ENCODE measurements at places on chromosomes 5 and 9.

GRCh38 chr5:117411701-117412100, 837.1 kb upstream of the SEMA6A start:
- no peaks in the 10 kb centered on the region for H3K4me1 ChIP-seq
- no peak for DNase-seq
- H3K4me3 ChIP-seq: no peak overlapping the region
- no peaks in the 10 kb centered on the region for H3K27me3 ChIP-seq
- H3K27ac ChIP-seq: no peak overlapping the region
- H3K36me3 ChIP-seq: no peaks in the 10 kb centered on the region

GRCh38 chr5:162939991-162940390, 497.4 kb upstream of the CCNG1 start:
- H3K27ac ChIP-seq: no peak overlapping the region
- no peaks in the 10 kb centered on the region for H3K36me3 ChIP-seq
- H3K4me1 ChIP-seq: no peaks in the 10 kb centered on the region
- no peaks in the 10 kb centered on the region for H3K27me3 ChIP-seq
- no peak overlapping the region for H3K4me3 ChIP-seq

DNA sequence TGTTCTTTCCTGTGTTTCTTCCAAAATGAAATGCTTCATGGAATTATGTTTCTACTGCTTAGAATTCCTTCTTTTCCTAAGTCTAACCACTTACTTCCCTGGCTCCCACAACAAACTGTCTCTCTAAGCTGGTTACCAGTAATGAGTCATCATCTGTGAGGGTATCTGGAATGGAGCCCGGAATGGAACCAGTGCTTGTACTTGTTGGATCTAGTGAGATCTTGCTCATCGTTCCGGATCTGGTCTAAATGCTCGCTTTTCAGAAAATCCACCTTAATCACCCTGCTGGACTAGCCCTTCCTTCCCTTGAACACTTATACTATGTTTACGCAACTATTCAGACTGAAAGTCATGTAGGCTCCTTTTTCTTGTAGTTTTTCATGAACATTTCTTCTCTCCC, 184.8 kb downstream of the PBX3 start:
- no peaks in the 10 kb centered on the region for H3K4me1 ChIP-seq
- DNase-seq: peak; percentile 21
- H3K27ac ChIP-seq: no peak overlapping the region
- no peak overlapping the region for H3K4me3 ChIP-seq
- H3K27me3 ChIP-seq: no peaks in the 10 kb centered on the region
- H3K36me3 ChIP-seq: no peaks in the 10 kb centered on the region

GRCh38 chr9:98989036-98990000, 45.6 kb downstream of the COL15A1 start:
- peaks cover 10% of the 10 kb centered on the region for H3K4me1 ChIP-seq
- H3K27ac ChIP-seq: peak overlapping the region; percentile 35
- H3K4me3 ChIP-seq: no peak overlapping the region
- no peaks in the 10 kb centered on the region for H3K27me3 ChIP-seq

- no peak overlapping the region for H3K27ac ChIP-seq
- H3K27me3 ChIP-seq: no peaks in the 10 kb centered on the region
- DNase-seq: no peak
These were observed 3.3 kb downstream of the REEP5 start for GRCh38 chr5:112918679-112919078.

GRCh38 chr5:180172447-180173197, 36.4 kb downstream of the RASGEF1C start:
- no peak overlapping the region for H3K27ac ChIP-seq
- no peaks in the 10 kb centered on the region for H3K27me3 ChIP-seq
- no peaks in the 10 kb centered on the region for H3K36me3 ChIP-seq

- no peaks in the 10 kb centered on the region for H3K36me3 ChIP-seq
- DNase-seq: no peak
- no peak overlapping the region for H3K4me3 ChIP-seq
- no peak overlapping the region for H3K27ac ChIP-seq
- H3K27me3 ChIP-seq: no peaks in the 10 kb centered on the region
- H3K4me1 ChIP-seq: no peaks in the 10 kb centered on the region
These were observed 135.1 kb downstream of the KIF4B start for GRCh38 chr5:155148694-155149093.

GRCh38 chr5:76926329-76927105, 26.3 kb upstream of the CRHBP start:
- DNase-seq: no peak
- no peaks in the 10 kb centered on the region for H3K36me3 ChIP-seq
- H3K27ac ChIP-seq: no peak overlapping the region
- no peaks in the 10 kb centered on the region for H3K4me1 ChIP-seq
- no peaks in the 10 kb centered on the region for H3K27me3 ChIP-seq

GRCh38 chr5:106522296-106522695, 1148.4 kb downstream of the EFNA5 start:
- H3K36me3 ChIP-seq: no peaks in the 10 kb centered on the region
- no peak overlapping the region for H3K4me3 ChIP-seq
- no peak overlapping the region for H3K27ac ChIP-seq
- no peak for DNase-seq
- H3K4me1 ChIP-seq: no peaks in the 10 kb centered on the region

DNA sequence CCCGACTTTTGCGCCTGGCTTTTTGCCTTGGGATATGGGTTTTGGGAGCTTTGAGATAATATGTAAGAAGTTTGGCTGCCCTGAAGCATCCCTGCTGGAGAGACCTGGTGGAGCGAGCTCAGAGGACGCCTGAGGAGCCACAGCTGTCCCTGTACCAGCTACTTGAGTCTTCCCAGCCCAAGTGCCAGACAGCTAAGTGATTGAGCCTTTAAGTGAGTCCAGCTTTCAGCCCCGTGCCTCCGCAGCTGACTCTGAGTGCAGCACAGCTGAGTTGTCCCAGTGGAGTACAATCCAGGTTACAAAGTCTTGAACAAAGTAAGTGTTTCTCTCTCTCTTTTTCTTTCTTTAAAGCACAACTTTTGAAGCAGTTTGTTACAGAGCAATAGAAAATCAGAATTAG, 203.8 kb upstream of the DAP start:
- H3K27me3 ChIP-seq: no peaks in the 10 kb centered on the region
- no peak overlapping the region for H3K4me3 ChIP-seq
- no peak overlapping the region for H3K27ac ChIP-seq
- DNase-seq: no peak
- H3K4me1 ChIP-seq: no peaks in the 10 kb centered on the region
- H3K36me3 ChIP-seq: no peaks in the 10 kb centered on the region

- no peak for DNase-seq
- no peak overlapping the region for H3K4me3 ChIP-seq
- H3K4me1 ChIP-seq: no peaks in the 10 kb centered on the region
- H3K27me3 ChIP-seq: no peaks in the 10 kb centered on the region
- no peak overlapping the region for H3K27ac ChIP-seq
- H3K36me3 ChIP-seq: no peaks in the 10 kb centered on the region
These were observed 555.1 kb upstream of the ADAMTS16 start for GRCh38 chr5:4584982-4585381.

DNA sequence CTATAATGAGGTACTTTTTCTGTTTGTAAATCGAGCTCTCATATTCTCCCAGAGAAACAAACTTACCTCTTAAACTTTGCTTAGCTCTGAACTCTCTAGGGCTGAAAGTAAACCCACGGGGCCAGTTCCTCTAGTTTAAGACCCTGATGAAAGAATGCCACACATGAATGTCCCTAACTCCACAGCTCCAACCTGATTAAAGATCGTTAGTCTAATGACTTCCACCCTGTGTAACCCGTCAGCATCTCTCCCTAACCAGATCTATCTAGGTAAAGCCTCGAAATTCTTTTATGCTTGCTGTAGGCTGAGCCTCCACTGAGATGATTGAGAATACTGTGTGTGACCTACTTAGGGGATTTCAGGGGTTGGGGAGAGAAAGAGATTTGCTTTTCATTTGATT, 27.0 kb downstream of the ADRA1B start:
- H3K27ac ChIP-seq: no peak overlapping the region
- no peaks in the 10 kb centered on the region for H3K4me1 ChIP-seq
- no peaks in the 10 kb centered on the region for H3K36me3 ChIP-seq
- H3K4me3 ChIP-seq: no peak overlapping the region
- H3K27me3 ChIP-seq: no peaks in the 10 kb centered on the region

DNA sequence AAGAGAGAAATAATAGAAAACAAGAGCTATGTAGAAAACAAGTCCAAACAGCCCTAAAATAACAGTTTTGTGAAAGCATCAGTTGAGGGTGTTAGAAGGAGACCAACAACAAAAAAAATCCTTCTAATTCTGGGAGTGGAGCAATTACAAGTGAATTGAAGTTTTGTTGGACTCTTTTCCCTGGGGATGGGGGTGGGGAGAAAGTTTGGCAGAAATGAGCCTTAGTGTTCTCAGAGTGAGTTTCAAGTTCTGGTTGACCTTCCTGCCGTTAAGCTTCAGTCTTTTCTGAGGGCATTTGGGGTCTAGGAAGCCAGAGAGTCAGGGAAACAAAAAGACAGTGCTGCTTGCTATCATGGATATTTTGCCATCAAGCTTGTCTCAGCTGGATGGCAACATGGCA, 106.3 kb upstream of the TRIM32 start:
- no peaks in the 10 kb centered on the region for H3K4me1 ChIP-seq
- H3K27ac ChIP-seq: peak overlapping the region; percentile 25
- no peaks in the 10 kb centered on the region for H3K36me3 ChIP-seq
- no peaks in the 10 kb centered on the region for H3K27me3 ChIP-seq
- peak; percentile 50 for DNase-seq

DNA sequence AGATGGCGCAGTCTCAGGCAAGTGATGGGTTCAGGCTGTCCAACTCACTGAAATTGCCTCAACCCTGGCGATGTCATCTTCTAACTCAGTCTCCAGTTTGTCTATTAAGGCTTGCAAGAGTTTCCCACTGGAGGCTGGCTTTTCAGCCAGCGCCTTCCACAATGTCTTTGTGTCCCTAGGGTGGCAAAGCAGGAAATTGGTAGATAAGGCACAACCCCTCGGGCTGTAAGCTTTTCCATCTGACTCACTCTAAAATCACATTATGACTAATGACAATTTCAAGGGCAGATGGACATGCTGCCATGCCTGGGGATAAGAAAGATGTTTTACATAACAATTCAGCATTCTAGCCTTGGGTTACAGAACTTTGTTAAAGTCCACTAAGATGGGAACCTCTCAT, 61.9 kb downstream of the MROH2B start:
- no peaks in the 10 kb centered on the region for H3K4me1 ChIP-seq
- DNase-seq: no peak
- H3K27me3 ChIP-seq: no peaks in the 10 kb centered on the region
- H3K36me3 ChIP-seq: no peaks in the 10 kb centered on the region

GRCh38 chr5:157109744-157110143, 900 bp upstream of the HAVCR2 start:
- no peaks in the 10 kb centered on the region for H3K36me3 ChIP-seq
- H3K4me3 ChIP-seq: no peak overlapping the region
- no peak for DNase-seq
- no peaks in the 10 kb centered on the region for H3K4me1 ChIP-seq
- H3K27ac ChIP-seq: no peak overlapping the region

DNA sequence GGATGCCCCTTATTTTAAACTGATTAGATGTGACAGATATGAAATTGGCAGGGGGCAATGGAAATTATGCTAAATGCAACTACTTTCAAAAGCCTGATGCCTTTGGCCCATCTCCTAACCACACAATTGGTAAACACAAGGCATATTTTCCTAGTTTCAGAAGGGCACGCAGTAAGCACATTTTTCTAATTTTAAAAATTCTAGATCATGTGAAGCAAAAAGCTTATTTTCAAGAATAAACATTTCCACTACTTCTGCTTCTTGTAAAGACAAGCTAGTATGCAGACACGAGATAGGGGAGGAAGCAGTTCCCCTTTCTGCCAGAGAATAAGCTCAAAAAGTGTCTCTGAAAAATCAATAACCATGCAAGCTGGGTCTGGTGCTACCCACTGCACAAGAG, 67.7 kb downstream of the ABCA1 start:
- no peaks in the 10 kb centered on the region for H3K27me3 ChIP-seq
- no peak for DNase-seq
- H3K4me3 ChIP-seq: no peak overlapping the region
- H3K36me3 ChIP-seq: no peaks in the 10 kb centered on the region

DNA sequence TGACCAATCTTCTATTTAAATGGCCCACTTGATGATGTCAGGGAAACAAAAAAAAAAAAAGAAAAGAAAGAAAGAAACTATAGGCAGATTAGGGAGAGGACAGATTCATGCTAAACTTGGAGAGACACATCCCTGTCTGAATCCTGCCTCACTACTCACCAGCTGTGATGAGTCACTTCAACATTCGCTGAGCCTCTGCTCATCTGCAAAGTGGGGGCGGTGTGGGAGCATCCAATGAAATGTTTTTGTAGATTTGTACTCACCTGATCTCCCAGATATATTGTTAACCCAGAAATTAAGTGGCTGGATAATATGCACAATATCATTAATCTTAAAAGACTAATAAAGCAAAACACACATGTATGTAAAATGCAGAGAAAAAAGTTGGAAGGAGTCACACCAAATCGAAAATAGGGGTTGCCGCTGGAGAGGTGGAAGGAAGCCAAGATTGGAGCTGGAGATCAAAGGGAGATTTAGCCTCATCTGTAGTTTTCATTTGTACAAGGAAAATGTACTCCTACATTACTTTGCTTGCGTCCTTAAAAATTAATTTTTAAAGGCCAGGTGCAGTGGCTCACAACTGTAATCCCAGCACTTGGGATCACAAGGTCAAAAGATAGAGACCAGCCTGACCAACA, 17.0 kb upstream of the ERGIC1 start:
- peak; percentile 57 for DNase-seq
- no peaks in the 10 kb centered on the region for H3K4me1 ChIP-seq
- peak overlapping the region; percentile 71 for H3K27ac ChIP-seq
- H3K36me3 ChIP-seq: no peaks in the 10 kb centered on the region
- no peaks in the 10 kb centered on the region for H3K27me3 ChIP-seq

DNA sequence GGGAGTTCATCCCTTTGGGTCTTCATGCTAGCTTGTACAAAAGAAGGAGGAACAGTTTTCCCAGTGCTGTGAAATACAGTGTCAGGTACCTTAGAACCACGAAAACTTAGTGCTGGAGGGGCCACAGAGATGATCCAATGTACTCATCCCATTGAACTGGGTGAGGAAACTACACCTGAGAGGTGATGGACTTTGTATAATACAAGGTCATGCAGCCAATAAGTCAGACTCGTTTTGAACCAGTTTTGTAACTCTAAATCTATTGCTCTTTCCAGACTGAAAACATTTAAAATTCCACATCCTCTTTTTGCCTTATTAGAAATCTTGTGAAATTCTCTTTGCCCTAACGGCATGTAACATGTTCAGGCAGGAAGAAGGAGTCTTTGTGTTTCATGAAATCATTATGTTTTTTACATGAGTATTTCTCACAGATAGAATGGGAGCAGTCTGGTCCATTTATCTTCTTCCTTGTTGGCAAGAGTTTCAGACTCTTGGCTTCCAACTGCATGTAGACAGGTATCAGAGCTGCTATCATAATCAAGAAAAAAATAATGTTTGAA, 146.8 kb upstream of the FBXL7 start:
- no peak for DNase-seq
- no peaks in the 10 kb centered on the region for H3K4me1 ChIP-seq
- no peak overlapping the region for H3K27ac ChIP-seq
- H3K36me3 ChIP-seq: no peaks in the 10 kb centered on the region
- no peak overlapping the region for H3K4me3 ChIP-seq

DNA sequence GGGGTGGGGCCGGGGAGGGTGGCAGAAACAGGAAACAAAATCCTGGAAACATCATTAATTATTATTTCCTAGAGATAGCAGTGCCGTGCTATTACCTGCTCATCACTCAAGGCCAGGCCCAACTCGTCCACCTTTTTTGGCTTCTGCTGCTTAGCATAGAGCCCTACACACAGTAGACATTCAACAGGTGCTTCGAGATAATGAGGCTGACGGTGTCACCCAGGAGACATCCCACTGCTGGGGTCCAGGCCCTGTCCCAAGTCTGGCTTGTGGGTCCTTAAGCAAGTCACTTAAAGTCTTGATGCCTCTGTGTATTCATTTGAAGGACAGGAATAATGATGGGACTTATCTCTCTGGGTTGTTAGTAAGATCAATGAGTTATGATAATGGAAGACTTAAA, 506.6 kb downstream of the BNC2 start:
- H3K27ac ChIP-seq: peak overlapping the region; percentile 37
- H3K36me3 ChIP-seq: no peaks in the 10 kb centered on the region
- DNase-seq: no peak
- no peak overlapping the region for H3K4me3 ChIP-seq
- H3K27me3 ChIP-seq: no peaks in the 10 kb centered on the region
- no peaks in the 10 kb centered on the region for H3K4me1 ChIP-seq

Measured in uterus (tissue), 4 donors.